ENCODE measurements at places on chromosomes 11 and 22.

GRCh38 chr22:43011079-43011478, 3.9 kb downstream of the PACSIN2 start:
- DNase-seq = no peak

- DNase-seq = no peak
These were observed 1.6 kb upstream of the P2RY2 start for GRCh38 chr11:73216465-73216864.

- DNase-seq = no peak
These were observed 236.4 kb downstream of the CNTN5 start for GRCh38 chr11:99257131-99257530.

DNA sequence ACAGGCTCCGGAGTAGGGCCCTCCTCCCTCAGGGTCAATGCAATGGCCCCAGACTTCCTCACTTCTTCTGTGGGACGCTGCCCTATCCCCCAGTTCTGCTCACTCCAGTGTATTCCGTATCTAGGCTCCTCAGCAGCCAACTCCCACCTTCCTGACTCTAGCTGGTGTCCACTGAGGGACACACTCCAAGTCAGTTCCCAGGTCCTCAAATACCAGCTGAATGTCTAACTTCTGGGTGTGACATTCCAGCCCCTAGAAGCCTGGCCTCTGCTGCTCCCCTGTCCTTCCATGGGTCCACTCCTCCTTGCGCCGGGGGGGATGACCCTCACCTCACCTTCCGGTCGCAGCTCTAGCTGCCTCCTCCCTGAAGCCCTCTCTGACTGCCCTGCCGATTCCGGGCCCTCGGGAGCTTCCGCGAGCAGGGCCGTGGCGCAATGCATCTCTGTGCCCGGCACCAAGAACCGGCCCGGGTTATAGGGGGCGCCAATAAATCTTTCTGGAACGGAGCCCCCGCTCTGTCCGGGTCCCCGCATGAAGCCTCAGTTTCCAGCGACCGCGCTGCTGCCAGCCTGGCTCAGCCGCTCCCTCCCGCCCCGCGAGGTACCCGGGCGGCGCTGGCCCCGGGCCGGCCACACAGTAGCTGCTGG, 15.4 kb downstream of the BAD start:
- DNase-seq = no peak

GRCh38 chr11:111419181-111419580, 40.1 kb upstream of the POU2AF1 start:
- no peak for DNase-seq

GRCh38 chr22:28015046-28015425, 96.0 kb upstream of the PITPNB start:
- DNase-seq = no peak

GRCh38 chr11:91654686-91655085, 569.9 kb upstream of the FAT3 start:
- no peak for DNase-seq

DNA sequence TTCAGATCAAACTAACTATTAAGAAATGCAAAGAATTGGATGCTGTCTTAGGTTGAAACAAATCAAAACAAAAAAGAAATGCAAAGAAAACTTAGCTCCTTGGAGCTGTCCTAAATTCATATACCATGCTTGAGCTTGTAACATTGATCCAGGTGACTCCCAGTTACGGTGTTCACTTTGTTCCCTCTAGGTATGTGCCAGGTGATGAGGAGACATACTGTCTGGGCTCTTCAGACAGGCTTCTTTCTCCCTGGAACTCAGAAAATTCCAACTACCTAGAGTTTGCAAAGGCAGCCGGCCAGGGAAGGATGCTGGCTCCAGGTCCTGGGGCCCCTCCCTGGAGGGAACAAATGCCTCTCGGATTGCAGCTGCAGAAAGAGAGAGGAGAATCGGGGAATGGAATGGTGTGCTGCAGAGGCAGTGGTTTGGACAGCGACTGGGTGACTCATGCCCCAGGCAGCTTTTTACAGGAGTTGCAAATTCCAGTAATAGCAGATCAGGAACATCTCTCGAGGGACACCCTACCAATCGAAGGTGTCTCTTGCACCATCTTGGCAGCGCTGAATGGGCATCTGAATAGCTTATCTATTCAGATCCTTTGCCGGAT, 12.3 kb upstream of the ASPHD2 start:
- DNase-seq = no peak

DNA sequence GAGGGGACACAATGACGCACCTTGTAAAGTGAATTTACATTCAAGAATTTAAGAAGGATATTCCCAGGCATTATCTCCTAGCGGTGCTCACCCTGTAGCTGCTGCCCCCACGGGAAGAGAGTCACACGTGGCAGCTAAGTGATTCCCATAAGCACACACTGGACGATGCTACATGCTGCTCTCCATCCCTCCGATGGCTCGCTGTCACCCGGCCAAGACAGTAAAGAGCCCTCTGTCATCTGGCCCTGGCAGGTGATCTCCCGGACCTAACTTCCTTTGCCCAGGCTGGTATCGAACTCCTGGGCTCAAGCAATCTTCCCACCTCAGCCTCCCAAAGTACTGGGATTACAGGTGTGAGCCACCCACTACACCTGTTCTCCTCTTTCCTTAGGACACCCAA, 39.9 kb upstream of the IGSF9B start:
- no peak for DNase-seq

GRCh38 chr11:92955860-92956259, 13.6 kb upstream of the MTNR1B start:
- DNase-seq = no peak

DNA sequence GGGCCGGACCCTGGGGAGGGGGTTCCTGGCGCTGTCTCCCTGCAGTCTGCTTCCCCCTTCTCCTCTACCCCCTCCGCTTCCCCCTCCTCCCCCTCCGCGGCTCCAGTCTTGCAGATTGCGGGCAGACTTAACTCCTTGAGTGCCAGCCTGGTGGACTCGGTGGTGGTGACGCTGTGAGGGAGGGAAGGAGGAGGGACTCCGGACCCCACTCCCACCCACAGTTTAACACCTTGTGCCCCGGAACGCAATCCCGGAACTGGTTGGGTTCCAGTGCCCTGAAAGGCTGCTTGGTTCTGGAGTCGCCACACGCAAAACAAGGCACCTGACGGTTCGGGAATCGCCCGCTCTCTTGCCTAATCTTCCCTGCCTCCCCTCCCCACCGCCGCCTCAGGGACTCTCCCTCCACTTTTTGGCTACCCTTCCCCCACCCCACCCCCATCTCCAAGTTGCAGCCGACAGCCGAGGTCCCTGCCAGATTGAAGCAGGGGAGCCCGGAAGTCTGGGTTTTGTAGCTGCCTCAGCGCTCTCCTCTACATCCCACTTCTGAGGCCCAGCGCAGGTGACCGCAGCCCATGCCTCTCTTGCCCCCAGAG, 3.9 kb upstream of the BCL9L start:
- DNase-seq = peak; percentile 50

DNA sequence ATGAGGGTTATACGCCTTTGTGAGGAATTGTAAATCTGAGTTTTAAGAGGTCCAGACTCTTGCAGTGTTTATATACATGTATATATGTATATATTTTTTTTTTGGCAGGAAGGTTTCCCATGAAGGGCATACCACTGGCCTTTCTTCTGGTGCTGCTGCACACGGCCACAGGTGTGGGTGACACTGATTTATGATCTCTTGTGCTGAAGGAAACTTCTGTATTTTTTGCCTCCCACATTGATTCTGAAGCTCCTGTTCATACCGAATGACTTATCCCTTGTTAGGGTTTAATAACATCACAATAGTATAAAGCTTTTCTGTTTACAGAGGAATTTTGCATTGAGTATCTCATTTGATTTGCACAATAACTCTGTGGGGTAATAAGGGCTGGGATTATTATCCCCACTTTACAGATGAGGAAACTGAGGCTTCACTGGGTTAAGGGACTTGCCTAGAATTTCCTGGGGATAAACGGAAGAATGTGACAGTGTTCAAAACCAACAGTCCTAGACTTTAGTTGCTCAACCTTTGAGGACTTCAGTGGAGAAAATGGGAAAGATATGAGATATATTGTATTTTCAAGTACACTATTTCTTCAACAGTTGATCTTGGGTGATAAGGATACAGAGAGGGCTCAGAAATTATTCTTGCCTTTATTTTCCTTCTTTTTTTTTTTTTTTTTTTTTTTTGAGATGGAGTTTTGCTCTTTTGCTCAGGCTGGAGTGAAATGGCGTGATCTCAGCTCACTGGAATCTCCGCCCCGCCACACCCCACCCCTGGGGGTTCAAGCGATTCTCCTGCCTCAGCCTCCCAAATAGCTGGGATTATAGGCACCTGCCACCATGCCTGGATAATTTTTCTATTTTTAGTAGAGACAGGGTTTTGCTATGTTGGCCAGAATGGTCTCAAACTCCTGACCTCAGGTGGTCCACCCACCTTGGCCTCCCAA, 70.1 kb downstream of the MICAL2 start:
- DNase-seq = no peak

GRCh38 chr22:37330200-37331033, 48.1 kb downstream of the CYTH4 start:
- no peak for DNase-seq

DNA sequence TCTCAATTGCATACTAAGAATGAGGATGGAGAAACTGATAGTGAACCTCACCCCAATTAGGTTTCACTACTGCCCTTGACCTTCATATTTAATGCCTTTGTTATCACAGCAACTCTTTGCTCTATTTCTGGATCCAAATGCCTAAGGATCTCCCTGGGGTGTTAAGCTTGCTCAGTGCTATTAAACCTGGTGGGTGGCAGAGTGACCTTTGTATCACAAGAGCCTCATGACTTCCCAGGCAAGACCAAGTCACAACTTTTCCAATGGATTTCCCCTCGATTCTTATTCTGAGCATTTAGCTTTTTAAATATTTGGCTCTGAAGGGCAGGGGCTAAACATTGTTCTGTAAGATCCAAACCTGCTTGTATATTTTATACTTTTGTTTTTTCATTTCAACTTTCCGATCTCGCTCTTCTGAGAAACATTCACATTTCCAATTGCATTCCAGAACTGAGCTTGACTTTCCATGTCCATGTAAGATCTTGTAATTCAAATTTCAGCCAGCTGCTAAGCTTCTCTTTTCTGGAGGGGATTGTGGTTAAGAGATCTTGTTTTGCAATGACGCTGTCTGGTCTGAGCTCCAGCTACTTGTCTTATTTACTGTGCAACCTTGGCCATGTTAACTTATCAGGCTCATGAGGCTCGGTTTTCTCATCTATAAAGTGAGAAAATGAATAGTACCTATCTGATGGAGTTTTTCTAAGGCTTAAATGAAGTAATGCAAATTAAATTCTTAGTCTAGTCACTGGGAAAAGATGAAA, 6.4 kb upstream of the EHF start:
- no peak for DNase-seq

DNA sequence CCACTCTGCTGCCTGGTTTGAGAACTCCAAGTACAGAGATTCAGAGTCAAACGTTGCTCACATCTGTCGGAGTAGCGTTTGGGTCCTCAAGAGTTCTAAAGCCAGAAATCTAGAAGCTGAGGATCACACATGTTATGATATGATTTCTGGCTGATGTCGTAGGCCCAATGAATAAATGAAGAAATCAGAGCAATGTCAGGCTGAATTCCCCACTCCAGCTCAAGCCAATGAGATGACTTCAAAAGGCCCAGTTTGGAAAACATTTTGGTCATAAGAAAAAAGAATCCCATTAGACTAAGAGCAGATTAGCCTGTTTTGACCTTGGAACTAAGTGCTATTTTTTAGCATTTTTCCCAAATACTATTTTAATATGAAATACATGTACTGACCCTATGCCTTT, 106.7 kb downstream of the ETS1 start:
- DNase-seq = no peak

DNA sequence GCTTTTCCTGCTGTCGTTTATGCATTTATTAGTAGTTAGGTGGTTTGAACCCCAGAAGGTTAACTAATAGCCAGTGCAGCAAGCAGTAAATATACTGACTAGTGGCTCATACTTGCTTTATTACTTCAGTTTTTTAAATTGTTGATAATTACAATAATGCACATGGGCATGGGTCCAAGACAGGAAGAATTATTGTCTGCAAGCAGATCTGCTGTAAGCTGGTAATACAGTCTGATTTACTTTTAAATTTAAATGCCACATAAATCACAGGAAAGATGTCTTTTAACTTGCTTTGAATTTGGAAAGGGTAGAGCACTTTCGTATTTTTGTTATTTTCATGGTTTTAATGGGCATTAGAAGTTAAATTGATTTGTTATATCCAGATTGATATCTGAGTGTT, 27.1 kb downstream of the APLP2 start:
- DNase-seq = no peak

DNA sequence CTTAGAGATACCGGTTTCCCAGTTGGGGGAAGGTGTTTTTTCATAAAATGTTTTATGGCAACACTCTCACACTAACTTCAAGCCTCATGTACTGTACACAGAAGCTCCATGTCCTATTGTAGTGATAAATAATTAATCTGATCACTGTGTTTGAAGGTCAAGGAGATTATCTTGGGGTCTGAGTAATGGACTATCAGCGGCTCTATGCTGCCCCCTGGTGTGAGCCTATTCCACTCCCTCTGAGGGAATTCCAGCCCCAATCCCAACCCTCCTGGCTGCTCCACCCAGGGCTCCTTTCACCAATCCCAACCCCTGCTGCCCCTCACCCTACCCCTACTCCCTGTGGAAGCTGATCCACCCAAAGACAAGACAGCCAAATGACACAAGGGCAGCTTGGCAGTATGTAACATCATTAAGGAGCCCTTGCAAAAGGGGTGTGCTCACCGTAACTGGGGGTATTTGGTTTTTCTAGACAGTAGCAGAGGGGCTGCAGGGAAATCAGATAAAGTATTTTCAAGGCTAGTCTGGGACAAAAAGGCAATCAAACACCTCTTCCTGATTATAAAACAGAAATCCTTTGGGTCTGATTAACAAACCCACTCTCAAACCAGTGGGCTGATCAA, 22.3 kb downstream of the HPS4 start:
- DNase-seq = peak; percentile 24

- peak; percentile 69 for DNase-seq
These were observed at the start of gene RNF215 for GRCh38 chr22:30386960-30387827. Gene RNF215, minus strand, starts transcription at chr22:30387411. Its CDS starts 98 bp downstream, at chr22:30387313.

GRCh38 chr22:37610480-37611129, 2.0 kb downstream of the GGA1 start:
- DNase-seq = no peak

- DNase-seq = no peak
These were observed 20.1 kb downstream of the ADA2 start for GRCh38 chr22:17199003-17199731.
